Amniotic stem cell (primary cell): ENCODE measurements at places on chromosomes 1 and 21.

GRCh38 chr1:21590934-21591333 lies 78.2 kb downstream of the RAP1GAP start:
- DNase-seq: no peak

- DNase-seq: peak; percentile 43
Measured at GRCh38 chr21:28142697-28143096, 850.0 kb downstream of the LTN1 start.

GRCh38 chr1:39845569-39846566 lies 37.4 kb downstream of the TRIT1 start:
- no peak for DNase-seq

DNA sequence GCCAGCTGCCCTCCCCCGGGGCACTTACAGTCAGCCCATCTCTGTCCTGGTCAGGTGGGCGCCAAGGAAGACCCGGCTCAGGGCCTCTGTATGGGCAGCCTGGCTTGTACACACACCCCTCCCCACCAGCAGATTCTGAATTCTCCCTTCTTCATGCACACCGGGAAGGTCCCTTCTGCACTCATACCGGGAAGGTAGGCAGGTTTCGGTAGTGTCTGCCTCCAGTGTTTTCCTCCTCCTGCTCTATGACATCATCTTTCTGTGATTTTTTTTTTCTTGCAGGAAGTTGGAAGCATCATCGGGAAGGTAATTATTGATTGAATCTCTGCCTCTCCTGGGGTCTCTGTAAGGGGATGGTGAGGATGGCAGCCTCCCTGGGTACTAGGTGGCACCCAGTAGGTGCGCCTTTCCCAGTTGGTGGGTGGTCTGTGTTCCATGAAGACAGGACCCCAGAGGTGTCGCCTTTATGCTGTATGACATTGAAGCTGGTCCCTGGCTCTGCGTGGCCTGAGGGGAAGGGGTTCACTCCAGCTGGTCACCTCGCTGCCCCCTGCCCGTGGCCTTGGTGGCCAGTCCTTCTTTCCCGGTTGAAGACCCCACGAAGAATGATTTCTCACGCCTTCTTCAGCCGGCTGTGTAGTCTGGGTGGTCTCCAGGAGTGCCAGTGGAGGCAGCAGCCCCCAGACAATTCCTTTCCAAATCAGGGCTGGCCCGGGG lies 82.1 kb upstream of the COL6A1 start:
- DNase-seq: no peak

GRCh38 chr1:96962751-96963211 lies 241.2 kb downstream of the PTBP2 start:
- no peak for DNase-seq

DNA sequence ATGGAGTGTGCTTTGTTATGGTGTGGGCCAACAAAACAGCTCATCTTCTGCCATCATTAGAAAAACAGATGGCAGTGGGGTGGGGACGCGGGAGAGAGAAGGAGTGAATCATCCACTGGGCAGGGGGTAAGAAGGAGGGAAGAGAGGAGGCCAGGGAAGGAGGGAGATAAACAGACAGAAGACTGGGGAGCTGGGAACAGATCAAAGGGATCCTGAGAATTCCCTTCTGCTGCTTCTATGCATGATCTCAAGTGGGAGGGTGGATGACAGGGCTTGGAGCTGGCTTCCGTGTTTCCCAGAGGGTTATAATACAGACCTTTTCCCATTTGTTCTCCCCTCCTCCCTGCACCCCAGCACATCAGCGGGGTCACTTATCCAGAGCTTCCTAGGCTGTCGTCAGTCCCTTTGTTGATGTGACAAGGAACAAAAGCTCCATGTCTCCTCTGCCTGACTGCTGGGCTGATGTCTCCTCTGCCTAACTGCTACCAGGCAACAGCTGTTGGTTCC lies 338.6 kb downstream of the PAPPA2 start:
- DNase-seq: no peak

GRCh38 chr21:33203371-33203724 lies 26.4 kb upstream of the IFNAR2 start:
- no peak for DNase-seq

GRCh38 chr1:153705484-153705883 lies 22.4 kb upstream of the INTS3 start:
- DNase-seq: no peak

GRCh38 chr1:15836772-15837669 lies 10.5 kb upstream of the SPEN start:
- no peak for DNase-seq

GRCh38 chr1:107293901-107294613 lies 153.2 kb downstream of the NTNG1 start:
- DNase-seq: no peak

GRCh38 chr1:101317590-101317989 lies 80.8 kb downstream of the S1PR1 start:
- no peak for DNase-seq

DNA sequence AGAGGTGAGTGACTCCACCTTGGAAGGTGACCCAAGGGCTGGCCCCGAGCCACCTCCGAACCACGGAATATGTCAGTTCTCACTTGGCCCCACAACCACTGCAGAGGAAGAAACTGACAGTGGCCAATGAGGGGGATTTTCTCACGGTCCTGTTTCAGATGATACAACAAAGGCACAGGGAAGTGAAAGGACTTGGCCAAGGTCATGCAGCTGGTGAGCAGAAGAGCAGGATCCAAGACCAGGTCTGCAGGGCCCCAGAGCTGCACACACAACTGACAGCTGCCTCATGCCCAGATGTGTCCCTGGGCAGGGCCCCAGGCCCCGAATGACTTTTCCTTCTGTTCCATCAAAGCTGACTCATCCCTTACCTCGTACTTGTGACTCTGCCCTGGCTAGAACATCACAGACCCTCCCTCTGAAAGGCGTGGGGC lies 25.8 kb upstream of the EVA1B start:
- DNase-seq: no peak

DNA sequence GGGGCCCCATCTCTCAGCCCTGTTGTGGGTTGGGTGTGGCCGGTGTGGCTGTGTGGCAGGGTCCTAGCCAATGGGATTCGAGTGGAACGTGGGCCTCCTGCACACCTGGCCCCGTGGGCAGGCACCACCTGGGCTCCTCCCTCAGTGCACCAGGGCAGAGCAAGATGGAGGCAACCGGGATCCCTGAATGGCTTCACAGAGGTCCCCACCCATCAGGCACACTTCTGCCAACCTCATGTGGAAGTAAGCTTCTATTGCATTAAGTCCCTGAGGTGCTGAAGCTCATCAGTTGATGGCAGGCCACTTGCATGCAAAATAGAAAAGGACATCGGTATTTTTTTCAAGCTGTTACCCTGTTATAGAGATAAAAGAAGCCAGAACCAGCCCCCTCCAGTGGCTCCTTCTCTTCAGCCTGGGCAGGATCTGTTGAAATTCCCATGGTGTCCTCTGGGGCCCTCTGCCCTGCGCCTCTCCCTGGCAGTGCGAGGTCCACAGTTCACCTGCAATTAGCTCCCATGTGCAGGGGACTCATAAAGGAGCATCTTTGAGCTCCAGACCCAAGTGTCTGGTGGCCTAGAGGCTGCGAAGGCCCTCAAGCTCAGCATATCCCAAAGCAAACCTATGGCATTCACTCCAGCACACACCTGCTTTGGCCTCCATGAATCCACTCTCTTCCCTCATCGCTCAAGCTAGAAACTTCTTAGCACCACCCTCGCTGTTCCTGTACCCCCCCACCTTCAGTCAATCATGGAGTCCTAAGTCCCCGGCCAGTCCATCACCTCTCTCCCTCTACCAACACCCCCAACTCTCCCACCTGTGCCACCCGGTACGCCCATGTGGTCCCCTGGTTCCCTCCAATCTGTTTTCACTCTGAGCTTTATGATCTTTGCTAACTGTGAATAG lies 2.1 kb upstream of the SLC45A1 start:
- no peak for DNase-seq

DNA sequence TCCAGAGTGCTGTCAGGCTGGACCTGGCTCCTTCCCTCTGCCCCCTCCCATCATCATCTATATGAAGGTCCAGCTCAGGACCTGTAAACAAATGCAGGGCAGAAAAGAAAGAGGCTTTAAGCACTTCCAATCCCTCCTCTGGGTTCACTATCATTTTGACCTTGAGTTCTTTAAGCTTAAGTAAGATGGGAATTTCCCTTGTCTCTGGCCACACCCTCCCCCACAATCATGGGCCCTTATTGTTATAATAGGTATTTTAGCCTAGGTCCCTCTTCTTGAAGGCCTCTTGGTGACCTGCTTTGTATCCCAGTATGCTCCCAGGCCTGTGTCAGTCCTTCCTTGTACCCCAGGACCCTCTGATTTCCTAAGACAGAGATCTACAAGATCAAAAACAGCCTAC lies 45.1 kb upstream of the EPS15 start:
- DNase-seq: no peak

DNA sequence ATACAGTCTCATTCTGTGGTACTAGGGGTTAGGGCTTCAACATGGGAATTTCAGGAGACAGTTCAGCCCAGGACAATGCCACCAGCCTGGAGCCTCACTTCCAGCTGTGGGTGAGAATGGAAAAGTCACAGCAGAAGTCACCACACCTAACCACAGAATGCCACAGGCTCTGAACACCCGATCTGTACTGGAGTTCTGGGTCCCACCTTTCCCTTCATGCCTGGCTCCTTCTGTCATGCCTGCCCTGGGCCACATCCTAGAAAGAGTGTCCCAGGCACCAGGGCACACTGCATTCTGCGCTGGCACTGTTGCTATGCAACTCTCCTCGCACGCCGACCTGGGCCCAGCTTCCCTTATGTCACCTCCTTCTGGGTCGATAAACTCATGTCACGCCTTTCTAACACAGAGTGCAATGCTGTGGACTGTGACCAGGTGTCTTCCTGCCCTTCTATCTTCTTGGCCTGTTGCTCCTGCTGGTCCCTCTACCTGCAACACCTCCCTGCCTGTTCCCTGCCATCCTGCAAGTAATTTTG lies 21.2 kb downstream of the RCSD1 start:
- no peak for DNase-seq

- no peak for DNase-seq
Measured at GRCh38 chr21:30148906-30149305, 17.7 kb downstream of the CLDN17 start.

- no peak for DNase-seq
Measured at GRCh38 chr1:109722908-109723691, 11.0 kb downstream of the GSTM5 start.

DNA sequence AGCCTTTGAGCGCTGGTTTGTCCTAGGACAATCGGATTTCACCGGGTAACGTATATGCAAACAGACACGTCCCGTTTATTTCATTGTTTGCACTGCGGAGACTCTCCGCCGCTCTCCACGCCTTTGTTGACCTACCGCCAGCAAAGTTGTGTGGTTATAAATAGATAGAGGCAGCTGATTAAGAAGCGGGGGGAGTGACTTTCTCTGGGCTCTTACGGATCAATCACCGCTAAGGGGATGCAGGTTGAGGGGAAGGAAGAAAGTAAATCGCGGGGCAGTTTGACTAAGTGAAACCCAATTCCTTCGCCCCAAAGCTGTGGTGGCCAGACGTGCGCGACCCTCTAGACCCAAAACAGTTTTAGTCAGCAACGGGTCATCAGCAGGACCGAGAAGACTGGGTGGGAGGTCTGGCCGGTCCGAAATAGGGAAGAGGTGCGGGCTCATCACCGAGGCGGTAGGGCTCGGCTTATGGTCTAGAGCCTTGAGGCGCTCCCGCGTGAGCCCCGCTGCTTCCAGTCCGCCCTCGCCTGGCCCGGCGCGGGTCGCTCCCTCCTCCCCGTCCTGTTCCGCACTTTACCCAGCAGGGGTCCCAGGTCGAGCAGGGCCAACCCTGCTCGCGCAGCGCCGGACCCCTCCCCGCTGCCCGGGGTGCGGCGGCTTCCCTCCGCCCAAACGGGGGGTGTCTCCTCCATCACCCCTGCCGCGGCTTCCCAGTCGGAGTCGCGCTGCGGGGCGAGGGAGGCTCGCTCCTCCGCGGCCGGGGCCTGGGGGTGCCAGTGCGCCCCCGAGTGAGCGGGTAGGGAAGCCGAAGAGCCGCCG lies 120.8 kb upstream of the RRP15 start:
- DNase-seq: no peak

GRCh38 chr1:58190267-58190988 lies 356.1 kb downstream of the OMA1 start:
- DNase-seq: no peak

DNA sequence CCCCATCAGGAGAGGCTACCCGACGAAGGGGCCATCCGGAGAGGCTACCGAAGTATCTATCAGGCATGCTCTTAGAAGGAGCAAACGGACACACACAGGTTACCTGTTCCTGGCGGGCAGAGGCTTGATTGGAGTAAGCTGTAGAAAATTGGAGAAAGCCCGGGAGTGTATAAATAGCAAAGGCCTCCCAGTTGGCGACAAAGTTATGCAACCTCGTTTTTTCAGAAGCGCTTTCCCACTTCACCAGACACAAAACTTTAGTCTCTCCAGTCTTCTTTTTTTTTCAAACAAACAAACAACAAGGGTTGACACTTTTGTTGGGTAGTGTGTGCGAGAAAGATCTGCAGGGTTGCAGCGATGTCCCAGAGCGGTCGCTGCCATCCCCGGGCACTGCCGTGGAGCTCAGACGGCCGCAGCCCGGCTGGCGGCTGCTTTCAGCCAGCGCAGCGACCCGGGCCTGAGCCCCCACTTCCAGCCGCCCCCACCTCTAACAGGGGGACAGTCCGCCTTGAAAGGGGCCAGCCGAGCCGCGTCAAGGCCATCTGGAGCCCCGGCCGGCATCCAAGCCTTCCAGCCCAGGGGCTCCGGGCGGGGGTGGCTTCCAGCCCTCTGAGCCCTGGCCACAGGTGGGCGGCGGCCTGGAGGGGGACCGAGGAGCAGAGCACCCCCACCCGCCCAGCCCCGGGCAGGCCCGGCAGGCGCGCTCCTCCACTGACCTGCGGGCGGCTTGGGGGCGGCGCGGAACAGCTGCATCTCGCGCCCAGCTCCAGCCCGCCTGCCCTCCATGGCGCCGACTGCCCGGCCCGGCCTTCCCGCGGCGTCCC lies 616 bp downstream of the MCOLN3 start:
- no peak for DNase-seq

- DNase-seq: no peak
Measured at GRCh38 chr1:1260843-1261560, 12.7 kb downstream of the UBE2J2 start.
